ENCODE measurements at places on chromosomes 4 and X. TPM values are rescaled to one million over a fixed set of nuclear protein-coding genes. Genes with fewer than 3 reads are reported as not detected.

GNRHR gene
- not detected for total RNA-seq

CT45A3 gene
- total RNA-seq: not detected

LRCH2 gene
- total RNA-seq: 0.04 TPM

F8A3 gene
- 0.66 TPM for total RNA-seq

MAGEA11 gene
- total RNA-seq: not detected

NPY2R gene
- not detected for total RNA-seq

ALAS2 gene
- total RNA-seq: not detected

DMRTC1B gene
- 0.09 TPM for total RNA-seq

CTAG1B gene
- not detected for total RNA-seq

MORC4 gene
- 40.2 TPM for total RNA-seq

TMPRSS11F gene
- not detected for total RNA-seq

TRIM60 gene
- total RNA-seq: not detected

ODAPH gene
- total RNA-seq: 0.15 TPM

TLR6 gene
- 5.1 TPM for total RNA-seq

SLC38A5 gene
- total RNA-seq: 0.07 TPM
